ENCODE measurements at places on chromosomes 4 and X.

GRCh38 chrX:21996872-21997455 lies 35.2 kb upstream of the PHEX start:
- DNase-seq, result no peak

DNA sequence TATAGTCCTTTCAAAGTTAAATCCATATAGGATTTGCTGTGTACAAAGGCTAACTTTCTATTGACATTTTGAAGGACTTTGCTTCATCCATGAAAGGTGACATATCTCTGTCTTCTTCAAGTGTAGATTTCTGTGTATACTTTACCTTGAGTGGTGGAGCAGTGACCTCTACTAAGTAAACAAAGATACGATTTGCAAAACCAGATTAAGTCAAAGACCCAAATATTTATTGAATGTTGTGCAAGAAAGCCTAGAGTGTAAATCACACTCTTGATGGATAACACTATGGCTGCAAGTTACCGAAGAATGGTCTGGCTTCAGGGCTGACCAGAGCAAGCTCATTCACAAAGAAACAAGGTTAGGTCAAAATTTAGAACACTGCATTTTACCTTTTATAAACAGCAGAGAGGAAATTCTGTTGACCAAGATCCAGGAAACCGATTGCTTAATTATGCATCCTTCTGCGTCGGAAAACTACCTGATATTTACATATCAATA lies 5.4 kb upstream of the FGG start:
- DNase-seq, result no peak

- no peak for DNase-seq
Observed at GRCh38 chrX:9310616-9311015, 154.2 kb upstream of the TBL1X start.

GRCh38 chr4:38188631-38189101 lies 228.5 kb downstream of the PTTG2 start:
- DNase-seq, result no peak

DNA sequence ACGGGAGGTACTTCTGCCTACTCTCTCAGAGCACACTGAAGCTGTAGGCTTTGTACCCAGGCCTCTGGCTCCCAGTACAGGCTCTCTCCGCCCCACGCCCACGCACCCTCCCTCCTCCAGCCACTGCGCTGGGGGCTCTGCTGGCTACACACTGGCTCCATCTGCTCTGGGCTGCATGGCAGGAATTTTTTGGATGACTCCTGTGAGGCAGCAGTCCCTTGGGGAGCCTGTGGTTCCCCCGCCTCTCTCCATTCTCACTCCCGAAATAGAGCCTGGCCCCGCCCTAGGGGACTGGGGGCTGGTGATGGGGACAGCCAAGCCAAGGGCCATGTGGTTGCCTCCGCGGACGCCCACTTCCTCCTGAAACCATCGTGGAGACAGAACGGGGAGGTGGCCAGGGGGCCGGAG lies 58.1 kb upstream of the ADRA2C start:
- DNase-seq, result no peak

All from activated CD8-positive, alpha-beta memory T cell treated with anti-CD3 and anti-CD28 coated beads for 48 hours (primary cell).